ENCODE measurements at places on chromosomes 1 and 21.

GRCh38 chr21:31659286-31659535 is 282 bp upstream of the SOD1 start:
- DNase-seq = no peak

GRCh38 chr1:156684227-156684782 is 7.1 kb upstream of the NES start:
- DNase-seq = peak; percentile 67

DNA sequence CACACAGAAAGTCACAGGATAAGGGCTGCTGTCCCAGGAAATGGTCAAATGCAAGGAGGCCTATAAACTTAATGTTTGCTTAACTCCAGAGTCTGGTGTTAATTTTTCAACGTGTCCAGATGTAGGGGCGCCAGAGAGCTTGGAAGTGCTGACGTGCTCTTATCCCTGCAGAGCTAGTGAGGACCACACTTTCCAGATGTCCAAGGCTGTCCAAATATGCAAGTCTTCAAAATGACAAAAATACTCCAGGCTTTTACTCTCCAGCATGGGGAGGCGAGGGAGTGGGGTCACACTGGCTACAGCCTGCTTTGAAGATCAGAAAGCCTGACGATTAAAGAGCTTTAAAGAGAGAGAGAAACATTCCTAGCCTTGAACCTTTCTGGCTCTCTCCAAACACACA is 57.6 kb downstream of the ABCA4 start:
- no peak for DNase-seq

- DNase-seq = no peak
Measured at GRCh38 chr1:215052256-215053015, 30.1 kb upstream of the KCNK2 start.

DNA sequence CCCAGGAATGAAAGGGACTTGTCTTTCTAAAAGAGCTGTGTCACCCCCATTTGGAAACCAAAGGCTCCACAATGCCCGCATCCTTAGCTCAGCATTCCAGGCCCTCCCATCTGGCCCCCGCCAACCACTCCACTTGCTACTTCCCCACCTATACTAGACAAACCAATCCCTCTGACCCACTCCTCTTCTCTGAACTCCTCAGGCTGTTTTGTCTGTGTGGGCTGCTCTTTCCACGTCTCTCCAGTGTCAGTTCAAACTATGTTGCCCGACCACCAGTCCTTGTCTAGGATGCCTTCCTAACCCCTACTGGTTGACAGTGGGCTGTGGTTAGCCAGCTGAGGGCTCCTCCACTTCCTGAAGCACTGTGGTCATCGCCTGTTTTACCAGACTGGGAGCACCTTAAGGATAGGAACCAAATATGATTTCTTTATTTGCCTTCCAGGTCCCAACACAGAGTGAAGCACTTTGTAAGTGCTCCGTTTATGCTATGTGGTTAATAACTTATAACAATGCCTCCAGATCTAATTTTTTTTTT is 8.1 kb upstream of the COA7 start:
- DNase-seq = no peak

GRCh38 chr1:111730706-111731105 is 8.5 kb downstream of the INKA2 start:
- DNase-seq = no peak

DNA sequence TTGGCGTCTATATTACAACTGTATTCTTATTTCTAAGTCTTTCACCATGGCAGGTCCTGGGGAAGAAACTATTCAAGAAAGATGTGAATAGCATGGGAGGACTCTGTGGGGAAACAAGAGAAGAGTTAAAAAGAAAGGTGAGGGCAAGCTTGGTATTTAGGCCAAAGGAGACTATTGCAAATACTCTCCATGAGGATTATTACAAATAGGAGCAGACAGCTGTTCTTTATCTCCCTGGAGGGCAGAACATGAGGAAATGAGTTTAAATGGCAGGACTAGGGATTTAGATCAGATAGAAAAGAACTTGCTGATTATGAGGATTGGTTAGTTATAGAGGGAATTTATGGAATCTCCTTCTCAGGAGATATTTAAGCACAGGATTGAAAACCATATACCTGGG is 186.8 kb downstream of the CDC7 start:
- no peak for DNase-seq

Measured in RWPE1 (cell line).